ENCODE measurements at places on chromosomes 3 and 15. TPM values are rescaled to one million over a fixed set of nuclear protein-coding genes. Genes with fewer than 3 reads are reported as not detected.

PRSS50 gene
- 0.46 TPM for total RNA-seq

DCBLD2 gene
- 28.3 TPM for total RNA-seq

SELENOK gene
- total RNA-seq, result 9.4 TPM

CCDC191 gene
- 27.2 TPM for total RNA-seq

P2RY12 gene
- 2.8 TPM for total RNA-seq

CCDC39 gene
- 1.8 TPM for total RNA-seq

LRRC34 gene
- total RNA-seq, result 2.2 TPM

NAALADL2 gene
- total RNA-seq, result 4.9 TPM

ITPR1 gene
- total RNA-seq, result 55.5 TPM

SYNPR gene
- not detected for total RNA-seq

ADCY5 gene
- total RNA-seq, result 2.1 TPM

RHCG gene
- not detected for total RNA-seq

GPR27 gene
- total RNA-seq, result 4.4 TPM

GP5 gene
- not detected for total RNA-seq

ALCAM gene
- total RNA-seq, result 129 TPM

SLC22A14 gene
- not detected for total RNA-seq

IL17RB gene
- 4.3 TPM for total RNA-seq

OXTR gene
- total RNA-seq, result 0.46 TPM

CAPN3 gene
- total RNA-seq, result 26.3 TPM

SST gene
- not detected for total RNA-seq

CELF6 gene
- total RNA-seq, result 0.79 TPM

ADGRG7 gene
- not detected for total RNA-seq

BAHD1 gene
- total RNA-seq, result 29.1 TPM

TSEN2 gene
- total RNA-seq, result 26.8 TPM

LSAMP gene
- total RNA-seq, result 7.1 TPM

EXD1 gene
- not detected for total RNA-seq

TAGLN3 gene
- total RNA-seq, result not detected

TMEM40 gene
- 1.0 TPM for total RNA-seq

HIGD2B gene
- not detected for total RNA-seq

GCHFR gene
- 84.9 TPM for total RNA-seq

SKOR1 gene
- 0.77 TPM for total RNA-seq

ALDH1A2 gene
- 7.3 TPM for total RNA-seq

GPR149 gene
- not detected for total RNA-seq

ZNF620 gene
- total RNA-seq, result 4.9 TPM

CXCR6 gene
- total RNA-seq, result 5.2 TPM

CHRFAM7A gene
- total RNA-seq, result 4.1 TPM

ST6GAL1 gene
- 92.6 TPM for total RNA-seq

GOLGA6L6 gene
- total RNA-seq, result not detected

TBL1XR1 gene
- total RNA-seq, result 156 TPM

CHAC1 gene
- total RNA-seq, result 2.7 TPM

CCR8 gene
- total RNA-seq, result not detected

TRPC1 gene
- total RNA-seq, result 10.5 TPM

PROS1 gene
- total RNA-seq, result 34.6 TPM

SLC28A1 gene
- total RNA-seq, result not detected

POC1A gene
- 1.0 TPM for total RNA-seq

Data from upper lobe of left lung (tissue), 6 donors.